ENCODE measurements at places on chromosomes 16 and 17. TPM values are rescaled to one million over a fixed set of nuclear protein-coding genes. Genes with fewer than 3 reads are reported as not detected.

DNA sequence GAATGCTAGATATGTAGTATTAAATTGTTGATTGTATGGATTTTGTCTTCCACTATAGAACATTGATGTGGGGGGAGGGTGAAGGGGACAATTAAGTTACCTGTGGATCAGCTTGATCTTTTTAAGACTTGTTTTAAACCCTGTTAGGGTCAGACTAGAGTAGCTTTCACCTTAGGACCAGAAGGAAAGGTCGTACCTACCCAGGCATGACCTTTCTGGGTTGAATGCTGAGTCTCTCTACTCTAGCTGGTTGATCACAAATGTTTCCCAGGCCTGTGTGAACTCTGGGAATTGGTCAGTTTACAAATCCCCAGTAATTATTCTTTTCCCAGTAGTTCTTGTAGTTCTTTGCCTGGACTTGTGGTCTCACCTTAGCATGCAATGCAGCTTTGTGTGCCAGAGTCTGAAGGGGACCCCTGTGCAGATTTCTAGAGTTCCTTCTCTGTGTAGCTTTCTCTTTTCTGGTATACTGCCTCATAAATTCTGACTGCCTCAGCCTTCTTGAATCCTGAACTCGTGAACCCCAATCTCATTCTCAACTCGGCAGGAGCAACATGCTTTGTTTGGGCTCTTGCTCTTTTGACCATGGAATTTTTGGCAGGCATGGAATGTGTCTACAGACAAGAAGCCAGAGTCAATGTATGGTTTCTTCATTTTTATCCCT lies 54.1 kb downstream of the VMP1 start:
- no peak for DNase-seq

The FBXW10B gene
- total RNA-seq = not detected

- DNase-seq = no peak
Observed at GRCh38 chr17:10620823-10621222, 36.3 kb downstream of the MYH3 start.

The CD79B gene
- total RNA-seq = 15.0 TPM

DNA sequence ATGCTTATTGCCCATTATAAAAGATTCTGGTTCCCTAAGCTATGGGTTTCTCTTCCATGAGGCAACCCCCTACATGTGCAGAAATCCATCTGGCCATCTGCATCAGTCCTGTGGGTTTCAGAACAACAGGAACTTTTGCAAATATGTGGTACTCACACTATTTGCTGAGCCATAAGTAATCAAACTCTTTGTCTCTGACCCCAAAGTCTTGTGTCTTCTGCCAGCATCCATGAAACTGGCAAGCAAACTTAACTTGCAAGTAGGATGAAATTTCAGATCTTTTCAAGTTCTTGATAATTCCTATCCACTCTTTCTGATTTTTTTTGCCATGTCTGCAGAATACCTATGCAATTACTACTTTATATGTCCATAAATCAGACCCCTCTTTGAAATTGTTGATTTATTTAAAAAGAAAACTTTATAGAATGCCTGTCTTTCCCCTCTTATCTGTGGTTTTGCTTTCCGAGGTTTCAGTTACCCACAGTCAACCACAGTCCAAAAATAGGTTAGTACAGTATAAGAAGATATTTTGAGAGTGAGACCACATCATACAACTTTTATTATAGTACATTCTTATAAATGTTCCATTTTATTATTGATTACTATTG lies 158.4 kb upstream of the IRX3 start:
- no peak for DNase-seq

The HIC1 gene
- 122 TPM for total RNA-seq

GRCh38 chr17:77148077-77148939 lies 7.5 kb downstream of the SEC14L1 start:
- DNase-seq = no peak

DNA sequence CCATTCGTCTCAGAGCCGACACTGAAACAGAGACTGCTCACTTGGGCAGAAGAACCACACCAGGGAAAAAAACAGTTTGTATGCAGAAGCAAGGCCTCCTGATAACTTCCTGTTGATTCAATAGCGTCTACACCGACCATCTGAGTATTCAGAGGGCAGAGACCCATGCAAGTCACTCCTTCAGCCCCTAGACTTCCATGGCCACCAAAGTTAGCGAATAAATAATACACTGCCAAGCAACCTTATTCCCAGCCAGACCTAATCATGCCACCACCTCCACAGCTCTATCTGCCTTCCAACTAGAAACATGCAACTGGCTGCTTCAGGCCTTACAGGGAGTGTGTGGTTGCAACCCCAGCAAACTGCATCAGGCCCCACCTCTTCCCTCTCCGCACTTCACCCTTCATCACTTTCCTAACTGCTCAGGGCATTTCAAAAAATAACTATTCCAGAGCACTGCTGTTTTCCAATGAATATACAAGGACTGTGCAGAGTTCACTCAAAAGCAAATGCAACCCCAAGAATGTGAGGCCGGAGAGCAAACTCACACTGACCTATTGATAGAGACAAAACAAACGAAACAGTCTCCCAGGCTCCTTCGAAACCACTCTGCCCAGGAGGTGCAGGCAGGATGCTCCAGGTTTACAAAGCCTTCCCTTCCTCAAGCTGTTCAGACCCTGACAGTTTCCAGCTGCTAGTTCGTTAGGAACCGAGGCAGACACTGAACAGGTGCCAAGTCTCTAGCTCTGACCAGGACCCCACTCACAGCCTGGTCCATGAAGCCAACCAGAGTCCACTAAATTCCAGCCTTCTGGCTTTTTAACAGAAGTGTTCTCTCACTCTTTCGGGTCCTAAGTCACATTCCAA lies 3.6 kb downstream of the USP7 start:
- peak; percentile 59 for DNase-seq

GRCh38 chr17:3982541-3983017 lies 18.3 kb upstream of the ATP2A3 start:
- no peak for DNase-seq

DNA sequence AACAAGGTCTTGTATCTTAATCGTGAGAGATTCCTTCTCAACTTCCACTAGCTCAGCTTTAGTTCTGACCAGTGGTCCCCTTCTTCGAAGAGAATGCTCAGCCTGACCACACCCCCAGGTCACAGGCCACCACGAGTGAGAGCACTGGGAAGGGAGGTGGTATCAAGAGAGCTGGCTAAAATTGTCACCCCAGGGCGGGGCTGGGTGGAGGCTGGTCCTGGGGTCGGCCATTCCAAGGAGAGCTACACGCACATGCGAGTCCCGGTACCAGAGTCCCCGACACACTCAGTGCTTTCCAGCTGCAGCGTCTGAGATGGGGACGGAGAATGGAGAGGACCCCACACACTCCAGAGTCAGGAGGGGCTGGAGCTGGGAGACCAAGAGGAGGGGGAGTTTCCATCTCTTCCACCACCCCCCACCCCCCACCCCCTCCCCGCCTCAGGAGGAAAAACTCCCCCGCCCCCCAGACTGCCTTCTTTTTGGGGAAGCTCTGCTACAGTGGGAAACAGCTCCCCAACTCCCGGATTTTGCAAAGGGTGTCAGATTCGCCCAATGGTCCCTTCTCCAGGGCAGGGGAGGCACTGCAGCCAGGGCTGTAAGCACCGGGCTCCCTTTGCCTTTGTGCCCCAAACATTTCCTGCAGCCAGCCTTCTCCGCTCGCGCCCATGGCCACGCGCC lies 1.6 kb downstream of the C1QL1 start:
- no peak for DNase-seq

DNA sequence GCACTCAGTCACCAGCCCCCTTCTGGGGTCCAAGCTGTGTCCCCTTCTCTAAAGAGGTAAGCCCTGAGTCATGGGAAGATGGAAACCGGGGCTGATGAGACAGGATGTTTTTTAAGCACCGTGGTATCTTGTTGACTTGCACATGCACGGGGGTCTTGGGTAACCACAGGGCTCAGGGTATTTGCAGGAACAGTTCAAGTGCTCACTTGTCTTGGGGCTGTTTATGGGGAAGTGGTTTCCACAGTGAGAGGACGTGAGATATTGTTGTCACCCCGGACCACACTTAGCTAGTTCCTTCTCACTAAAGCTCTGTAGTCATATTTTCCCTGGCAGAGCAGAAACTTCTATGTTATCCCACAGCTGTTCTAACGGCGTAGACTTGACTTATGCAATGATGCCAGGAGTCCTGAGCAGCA lies 7.7 kb downstream of the CCL3L1 start:
- peak; percentile 95 for DNase-seq

- no peak for DNase-seq
Observed at GRCh38 chr17:29177871-29178749, 2.1 kb downstream of the MYO18A start.

- DNase-seq = no peak
Observed at GRCh38 chr17:9330611-9331271, 244.9 kb downstream of the STX8 start.

- no peak for DNase-seq
Observed at GRCh38 chr17:80766290-80766855, 221.7 kb downstream of the RPTOR start.

DNA sequence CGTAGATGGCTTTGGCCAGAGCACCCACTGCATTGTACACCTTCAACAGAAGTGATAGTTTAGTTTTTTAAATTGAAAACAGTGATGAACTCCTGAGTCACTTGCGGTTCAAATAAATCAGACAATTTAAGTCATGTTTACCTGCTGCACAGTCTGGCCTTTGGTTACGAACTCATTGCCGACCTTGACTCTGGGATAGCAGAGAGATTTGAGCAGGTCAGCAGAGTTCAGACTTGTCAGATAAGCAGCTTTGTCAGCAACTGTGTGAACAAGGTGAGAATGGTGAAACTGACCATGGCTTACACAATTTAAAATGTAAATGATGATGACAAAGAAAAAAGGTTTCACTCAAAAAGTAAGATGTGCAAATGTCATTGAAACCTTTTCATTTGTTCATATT lies 9.3 kb downstream of the MYH4 start:
- DNase-seq = no peak

GRCh38 chr16:85056211-85056748 lies 28.7 kb downstream of the KIAA0513 start:
- DNase-seq = no peak

The TBC1D3 gene
- total RNA-seq = 2.6 TPM

The UTS2R gene
- 0.16 TPM for total RNA-seq

- no peak for DNase-seq
Observed at GRCh38 chr16:31535737-31536136, 8.0 kb downstream of the AHSP start.

- DNase-seq = peak; percentile 78
Observed at GRCh38 chr17:7548585-7549400, at the start of gene TNFSF12. TSS of gene TNFSF12 (plus strand) at chr17:7549058. CDS start at chr17:7549154, 96 bp downstream.

DNA sequence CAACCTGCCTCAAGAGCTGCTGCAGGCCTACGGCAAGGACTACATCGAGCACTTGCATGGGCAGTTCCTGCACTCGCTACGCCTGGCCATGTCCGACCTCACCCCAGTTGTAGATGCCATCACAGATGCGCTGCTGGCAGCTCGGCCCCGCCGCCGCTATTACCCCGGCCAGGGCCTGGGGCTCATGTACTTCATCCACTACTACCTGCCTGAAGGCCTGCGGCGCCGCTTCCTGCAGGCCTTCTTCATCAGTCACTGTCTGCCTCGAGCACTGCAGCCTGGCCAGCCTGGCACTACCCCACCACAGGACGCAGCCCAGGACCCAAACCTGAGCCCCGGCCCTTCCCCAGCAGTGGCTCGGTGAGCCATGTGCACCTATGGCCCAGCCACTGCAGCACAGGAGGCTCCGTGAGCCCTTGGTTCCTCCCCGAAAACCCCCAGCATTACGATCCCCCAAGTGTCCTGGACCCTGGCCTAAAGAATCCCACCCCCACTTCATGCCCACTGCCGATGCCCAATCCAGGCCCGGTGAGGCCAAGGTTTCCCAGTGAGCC lies 5.8 kb downstream of the HSD11B2 start:
- DNase-seq = no peak

DNA sequence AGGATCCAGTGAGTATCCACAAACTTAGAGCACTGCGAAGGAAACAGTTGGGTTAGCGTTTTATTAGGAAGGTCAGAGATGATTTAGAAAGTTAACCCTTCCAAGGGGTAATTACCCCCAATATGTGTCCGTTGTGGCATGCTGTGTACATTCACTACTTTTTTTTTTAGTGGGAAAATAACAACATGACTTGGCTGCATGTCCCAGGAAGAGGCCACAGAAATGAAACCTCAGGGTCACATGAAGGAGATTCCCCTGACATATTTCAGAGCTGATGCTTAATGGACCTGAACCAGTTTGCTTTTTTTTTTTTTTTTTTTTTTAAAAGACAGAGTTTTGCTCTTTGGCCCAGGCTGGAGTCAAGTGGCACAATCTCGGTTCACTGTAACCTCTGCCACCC lies 167.5 kb downstream of the PRKCA start:
- no peak for DNase-seq

DNA sequence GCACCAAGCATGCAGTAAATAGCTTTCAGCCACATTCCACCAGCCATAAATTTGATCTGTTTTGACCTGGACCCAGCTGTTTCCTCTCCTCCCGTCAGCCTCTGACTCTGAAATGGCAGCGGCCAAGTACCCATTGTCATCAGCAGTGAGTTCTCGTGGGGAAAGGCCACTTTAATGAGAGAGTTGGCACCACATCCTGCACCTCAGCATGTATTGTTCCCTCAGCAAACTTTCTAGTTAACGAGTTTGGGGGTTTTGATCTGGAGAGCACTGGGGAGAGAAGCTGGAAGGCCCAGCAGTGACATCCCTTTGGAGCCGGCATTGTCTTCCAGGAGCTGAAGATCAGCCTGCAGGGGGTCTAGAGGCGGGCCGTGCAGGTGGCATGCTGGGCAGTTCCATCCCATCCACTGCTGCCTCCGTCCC lies 84.9 kb downstream of the RPA1 start:
- no peak for DNase-seq

DNA sequence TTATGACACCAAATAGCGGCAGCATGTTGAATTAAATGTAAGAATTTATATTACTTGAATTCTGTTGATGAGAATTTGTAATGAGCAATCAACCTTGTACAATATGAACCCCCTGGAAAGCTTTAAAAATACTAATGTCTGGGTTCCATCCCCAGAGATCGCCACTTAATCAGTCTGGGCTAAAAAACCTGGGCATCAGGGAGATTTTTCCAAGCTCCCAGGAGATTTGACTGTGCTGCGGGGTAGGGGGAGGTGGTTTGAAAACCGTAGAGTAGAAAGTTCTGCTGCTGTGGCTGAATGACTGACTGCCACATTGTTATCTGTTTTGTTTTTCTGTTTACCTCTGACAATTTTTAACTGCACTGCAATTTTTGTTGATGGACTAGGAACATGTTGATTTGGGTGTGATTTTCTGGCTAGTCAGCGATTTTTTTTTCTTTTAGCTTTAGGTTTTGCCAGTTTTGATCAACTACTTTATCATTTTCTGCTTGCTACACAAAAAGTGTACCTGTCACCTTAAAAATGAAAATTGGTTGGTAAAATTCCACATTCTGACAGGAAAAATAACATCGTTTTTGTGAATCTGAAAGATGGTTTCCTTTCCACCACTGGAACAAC lies 79.3 kb downstream of the PCTP start:
- no peak for DNase-seq
